ENCODE measurements at places on chromosomes 1 and 21. TPM values are rescaled to one million over a fixed set of nuclear protein-coding genes. Genes with fewer than 3 reads are reported as not detected.

The CFHR5 gene
- total RNA-seq = not detected

The NSUN4 gene
- total RNA-seq = 37.2 TPM

The GRIK1 gene
- not detected for total RNA-seq

The AGMAT gene
- 32.5 TPM for total RNA-seq

The CXADR gene
- 0.64 TPM for total RNA-seq

The CCDC24 gene
- total RNA-seq = 2.1 TPM

The AADACL4 gene
- not detected for total RNA-seq

The IL12RB2 gene
- 108 TPM for total RNA-seq

The ZNF593OS gene
- total RNA-seq = not detected

The OR2T2 gene
- not detected for total RNA-seq

The ARPC5 gene
- 169 TPM for total RNA-seq

The TMEM269 gene
- total RNA-seq = 0.16 TPM

The C1orf116 gene
- not detected for total RNA-seq

The GSTM3 gene
- 13.6 TPM for total RNA-seq

The CD5L gene
- not detected for total RNA-seq

The ELK4 gene
- 80.3 TPM for total RNA-seq

The KCNH1 gene
- total RNA-seq = not detected

The GOLT1A gene
- 0.21 TPM for total RNA-seq

The ADCY10 gene
- total RNA-seq = 0.09 TPM

The SGIP1 gene
- total RNA-seq = not detected

The HP1BP3 gene
- total RNA-seq = 267 TPM

The DCST1 gene
- not detected for total RNA-seq

The BTBD8 gene
- total RNA-seq = 2.4 TPM
